ENCODE measurements at places on chromosomes 2 and 18.

DNA sequence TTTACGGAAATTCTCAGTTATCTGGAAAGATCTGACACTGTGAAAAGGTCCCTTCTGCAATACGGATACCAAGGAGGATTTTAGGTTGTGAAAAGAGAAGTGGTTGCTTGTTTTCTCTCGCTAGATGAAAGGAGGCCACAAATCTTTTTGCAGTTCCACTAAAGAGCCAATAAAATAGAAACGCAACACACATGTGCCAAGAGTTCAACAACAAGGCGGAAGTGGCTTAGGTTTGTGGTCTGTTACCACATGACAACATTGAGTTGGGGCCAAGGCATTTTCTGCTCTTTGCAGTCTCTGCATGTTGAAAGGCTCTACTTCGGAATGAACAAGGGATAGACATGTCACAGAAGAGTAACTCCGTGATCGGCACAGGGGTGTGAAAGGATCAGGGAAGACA lies 115.7 kb upstream of the OSR1 start:
- peak; percentile 63 for DNase-seq

GRCh38 chr2:230902180-230902899 lies 22.7 kb downstream of the GPR55 start:
- peak; percentile 91 for DNase-seq

- no peak for DNase-seq
Measured at GRCh38 chr18:47883771-47884413, 46.6 kb downstream of the SMAD2 start.

DNA sequence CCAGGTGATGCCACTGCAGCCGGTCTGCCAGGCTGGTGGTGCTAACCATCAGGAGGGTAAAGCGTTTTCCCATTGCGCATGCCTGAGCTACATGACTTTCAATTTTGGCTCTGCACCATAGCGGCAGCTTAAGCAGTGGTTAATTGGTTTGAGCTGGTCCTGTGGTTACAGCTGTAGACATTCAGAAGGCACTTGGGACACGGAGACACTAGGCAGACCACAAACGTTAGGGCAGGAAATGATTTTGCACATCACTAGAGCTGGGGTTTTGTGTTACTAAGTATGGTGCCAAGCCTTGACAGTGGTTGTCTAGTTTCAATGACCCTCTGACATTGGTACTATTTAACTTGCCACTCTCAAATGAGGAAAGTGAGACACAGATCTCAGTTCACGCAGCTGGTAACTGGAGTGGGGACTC lies 28.9 kb upstream of the CNOT11 start:
- DNase-seq = peak; percentile 94

DNA sequence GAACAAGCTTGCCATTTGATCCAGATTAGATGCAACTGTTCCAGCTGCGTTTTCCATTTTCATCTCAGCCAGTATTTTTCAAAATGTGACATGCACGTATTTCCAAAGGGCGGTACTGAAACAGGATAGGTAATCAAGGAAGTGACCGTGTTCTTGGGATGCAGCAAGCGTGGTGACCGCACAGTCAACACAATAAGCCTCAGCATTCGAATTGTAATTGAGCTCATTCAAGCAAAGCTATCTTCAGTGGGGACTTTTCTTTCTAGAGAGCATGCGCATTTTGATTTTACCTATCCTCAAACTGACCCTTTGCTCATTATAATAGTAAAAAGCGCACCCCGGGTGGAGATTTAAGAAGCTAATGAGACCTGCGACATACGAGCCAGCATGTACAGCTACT lies 3.4 kb upstream of the ALPP start:
- no peak for DNase-seq

DNA sequence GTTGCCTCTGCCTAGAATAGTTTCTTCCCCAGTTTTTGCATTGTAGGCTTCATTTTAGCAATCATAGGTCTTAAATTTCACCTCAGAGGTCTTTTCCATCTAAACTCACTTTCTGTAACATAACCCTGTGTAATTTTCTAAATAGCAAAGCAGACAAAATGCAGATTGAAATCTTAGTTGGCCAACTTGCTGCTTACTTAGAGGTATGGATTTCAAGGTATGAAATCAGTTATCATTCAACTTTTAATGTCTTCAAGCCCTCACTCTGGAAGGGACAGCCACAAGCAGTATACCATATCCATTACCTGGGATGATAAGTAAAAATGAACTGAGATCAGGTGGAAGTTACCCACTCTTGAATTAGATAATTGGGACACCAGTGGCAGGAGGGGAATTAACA lies 3.9 kb downstream of the CCDC121 start:
- DNase-seq = no peak

- no peak for DNase-seq
Measured at GRCh38 chr2:132676999-132677398, 7.0 kb upstream of the LYPD1 start.

GRCh38 chr18:56291294-56291693 lies 347.1 kb downstream of the TXNL1 start:
- no peak for DNase-seq

- DNase-seq = peak; percentile 7
Measured at GRCh38 chr2:174117951-174118930, 130.1 kb downstream of the OLA1 start.

DNA sequence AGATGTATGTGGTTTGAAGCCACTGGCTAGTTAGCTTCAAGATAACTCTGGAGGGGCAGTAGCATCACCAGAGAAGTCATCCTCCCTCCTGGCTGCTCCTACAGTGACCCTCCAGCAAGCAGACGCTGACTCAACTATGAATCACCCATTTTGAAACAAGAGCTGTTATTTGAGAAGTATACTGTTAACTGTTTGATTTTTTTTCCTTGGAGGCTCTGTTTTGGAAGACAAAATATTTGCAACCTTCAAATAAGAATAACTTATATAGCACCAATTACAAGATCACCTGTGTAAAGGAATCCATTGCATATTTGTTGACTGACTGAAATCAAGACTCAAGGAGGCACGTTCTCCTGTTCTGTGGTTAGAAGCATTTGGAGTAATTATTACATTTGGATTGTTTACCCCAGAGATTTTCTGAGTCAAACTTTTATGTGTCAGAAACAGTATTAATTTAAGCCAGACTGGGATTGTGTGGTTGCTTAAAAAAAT lies 313.8 kb downstream of the MTX2 start:
- DNase-seq = no peak

DNA sequence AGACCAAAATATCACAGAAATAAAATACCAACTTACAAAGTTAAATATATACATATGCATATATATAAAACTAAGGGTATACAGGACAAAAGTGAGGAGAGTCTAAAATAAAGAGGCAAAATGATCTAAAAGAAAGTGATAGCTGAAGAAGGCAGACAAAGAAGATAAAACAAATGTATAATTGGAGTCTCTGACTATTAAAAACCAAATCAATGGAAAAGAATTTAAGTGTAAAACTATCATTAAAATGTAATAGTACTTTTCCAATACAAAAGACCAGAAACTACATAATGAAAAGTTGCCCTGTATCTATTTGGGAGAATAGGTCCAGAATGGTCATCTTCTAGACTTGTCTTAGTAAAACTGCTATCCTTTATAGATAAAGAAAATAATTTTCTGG lies 267.4 kb upstream of the KLHL14 start:
- DNase-seq = no peak

DNA sequence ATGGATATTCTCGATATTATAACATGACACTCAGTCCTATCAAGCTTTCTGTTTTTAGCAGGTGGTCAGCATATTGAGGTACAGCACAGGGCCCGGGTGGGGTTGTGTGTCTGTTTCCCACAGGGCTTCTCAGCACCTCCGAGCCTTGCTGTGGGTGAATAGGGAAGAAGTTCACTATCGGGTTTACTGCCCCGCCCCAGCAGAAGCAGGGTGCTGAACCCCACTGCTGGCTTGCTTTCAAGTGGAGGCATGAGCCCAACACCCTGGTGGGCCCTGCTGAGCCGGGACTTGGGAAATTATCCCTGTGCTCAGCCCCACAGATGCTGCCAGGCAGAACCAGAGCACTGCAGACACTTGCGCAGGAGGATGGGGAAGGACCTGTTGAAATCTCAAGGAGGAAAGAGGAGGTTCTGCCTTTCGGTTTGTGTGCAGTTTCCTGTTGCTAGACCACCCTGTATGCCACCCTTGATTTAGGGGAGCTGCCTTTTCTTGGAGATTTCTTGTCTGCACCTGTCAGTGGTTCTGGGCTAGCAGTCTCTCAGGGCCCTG lies 270.3 kb upstream of the SALL3 start:
- no peak for DNase-seq

DNA sequence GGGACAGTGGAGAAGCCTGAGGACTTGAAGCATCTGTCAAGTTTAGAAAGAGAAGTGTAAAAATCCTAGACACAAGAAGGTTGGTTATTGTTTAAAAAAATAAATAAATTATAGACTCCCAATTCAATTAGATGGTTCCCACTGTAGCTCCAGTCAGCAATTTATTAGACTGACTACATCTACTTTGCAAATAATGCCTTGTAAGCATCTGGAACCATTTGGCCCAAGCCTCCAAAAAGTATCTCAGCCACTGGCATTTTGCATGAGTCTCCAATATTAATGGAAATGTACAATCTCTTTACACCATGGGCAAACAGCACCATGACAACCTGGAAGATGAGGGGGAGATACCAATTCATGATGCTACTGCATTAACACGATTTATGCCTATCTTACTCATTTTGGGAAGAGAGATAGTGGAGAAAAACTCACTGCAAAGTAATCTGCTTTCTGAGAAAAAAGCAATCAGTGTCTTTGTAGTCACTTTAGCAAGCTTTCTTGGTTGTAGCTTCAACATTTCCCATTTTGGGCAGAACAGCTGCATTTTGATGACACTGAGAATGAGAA lies 2.8 kb downstream of the NYAP2 start:
- DNase-seq = no peak

GRCh38 chr2:38407111-38407682 lies 30.1 kb upstream of the ATL2 start:
- DNase-seq = no peak

DNA sequence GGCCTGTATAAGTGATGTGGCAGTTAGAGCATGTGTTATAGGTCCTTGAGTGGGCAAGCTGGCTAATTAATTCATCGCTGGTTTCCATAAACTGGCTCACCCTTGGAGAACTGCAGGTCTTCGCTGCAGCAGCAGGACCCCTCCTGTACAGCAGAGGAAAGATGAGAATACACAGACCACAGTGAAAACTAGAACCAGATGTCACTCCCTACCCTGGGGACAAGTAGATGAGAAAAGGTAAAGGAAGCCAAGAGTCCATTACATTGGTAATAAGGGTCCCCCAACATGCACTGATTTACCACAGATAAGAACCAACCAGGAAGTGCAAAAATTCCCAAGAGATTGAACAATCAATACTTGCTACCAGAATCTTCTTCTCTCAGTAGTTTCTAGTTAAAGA lies 415.6 kb upstream of the LYPD1 start:
- no peak for DNase-seq

DNA sequence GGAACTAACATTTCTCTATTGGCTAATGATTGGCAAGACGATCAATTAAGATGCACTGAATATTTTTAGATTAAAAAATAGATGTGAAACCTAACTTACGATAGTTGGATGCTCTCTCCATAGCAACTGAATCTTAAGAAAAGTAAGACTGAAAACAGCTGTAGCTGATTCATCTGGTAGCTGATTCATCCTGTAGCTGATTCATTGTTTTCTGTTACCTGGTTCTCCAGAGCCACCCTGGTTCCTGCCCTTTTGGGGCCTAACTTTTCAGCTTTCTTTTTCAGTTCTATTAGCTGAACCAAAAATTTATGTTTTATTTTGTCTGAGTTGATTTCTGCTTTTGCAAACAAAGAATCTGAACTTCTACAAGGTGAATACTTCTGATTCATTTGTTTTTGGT lies 22.7 kb upstream of the SPR start:
- DNase-seq = peak; percentile 60

DNA sequence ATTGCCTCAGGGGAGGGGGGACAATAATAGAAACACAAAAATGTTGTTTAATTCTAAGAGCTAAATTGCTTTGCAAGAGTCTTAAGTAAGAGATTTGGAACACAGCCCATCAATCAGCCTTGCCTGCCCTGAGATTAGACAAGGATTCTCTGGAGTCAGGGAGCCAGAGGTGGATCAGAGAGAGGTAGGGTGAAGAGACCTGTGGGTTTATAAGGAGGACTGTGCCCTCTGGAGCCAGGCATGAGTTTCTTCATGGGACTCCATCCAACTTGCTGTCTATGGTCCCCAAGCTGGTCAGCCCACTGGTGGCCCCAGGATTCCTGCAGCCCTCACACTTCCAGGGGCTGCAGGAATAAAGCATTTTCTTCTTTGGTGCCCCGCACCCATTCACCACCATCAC lies 139.3 kb downstream of the ALK start:
- DNase-seq = no peak

DNA sequence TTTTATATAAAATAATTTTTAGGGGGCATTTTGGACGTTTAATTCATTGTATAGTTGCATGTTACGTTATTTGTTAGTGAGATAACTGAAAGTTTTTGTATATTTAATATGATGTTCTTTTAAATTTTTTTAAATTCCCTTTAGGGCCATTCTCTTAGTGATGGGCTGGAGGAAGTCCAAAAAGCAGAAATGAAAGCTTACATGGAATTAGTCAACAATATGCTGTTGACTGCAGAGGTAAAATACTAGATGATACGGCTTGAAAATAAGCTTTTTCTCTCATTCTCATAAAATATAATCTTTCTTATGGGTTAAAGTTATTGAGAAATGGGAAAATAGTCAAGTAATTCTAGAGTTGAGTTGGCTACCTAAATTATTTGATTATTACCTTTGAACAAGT lies 58.9 kb downstream of the MTX2 start:
- DNase-seq = no peak

- no peak for DNase-seq
Measured at GRCh38 chr18:9884090-9884489, 1.7 kb upstream of the TXNDC2 start.

DNA sequence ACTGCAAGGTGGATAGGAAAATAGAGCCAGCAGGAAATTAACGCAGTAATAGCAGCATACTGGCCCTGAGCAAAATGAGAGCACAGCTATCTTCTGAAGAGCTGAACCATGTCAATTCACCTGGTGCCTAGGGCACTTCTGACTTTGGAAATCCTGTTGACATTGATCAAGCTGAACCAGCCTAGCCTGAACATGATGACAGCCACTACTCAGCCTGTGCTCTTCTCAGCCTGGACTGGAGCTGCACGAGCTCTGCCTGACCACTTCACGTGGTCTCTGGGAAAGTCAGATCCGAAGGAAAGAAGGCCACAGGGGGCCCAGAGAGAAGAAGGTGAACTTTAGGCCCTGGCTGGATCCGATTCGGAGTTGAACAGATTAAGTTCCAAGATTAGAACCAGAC lies 421.9 kb downstream of the LPIN1 start:
- no peak for DNase-seq

GRCh38 chr2:129727286-129727685 lies 252.2 kb upstream of the RAB6C start:
- no peak for DNase-seq
